Tibial nerve (tissue), 4 donors: ENCODE measurements at places on chromosomes 4 and X.
A peak's percentile ranks its signal among the peaks of the same experiment; 100 is the strongest.

- no peaks in the 10 kb centered on the region for H3K27me3 ChIP-seq
- no peaks in the 10 kb centered on the region for H3K36me3 ChIP-seq
- no peak for DNase-seq
Observed at GRCh38 chrX:150150076-150150779, 211.9 kb upstream of the EOLA2 start.

DNA sequence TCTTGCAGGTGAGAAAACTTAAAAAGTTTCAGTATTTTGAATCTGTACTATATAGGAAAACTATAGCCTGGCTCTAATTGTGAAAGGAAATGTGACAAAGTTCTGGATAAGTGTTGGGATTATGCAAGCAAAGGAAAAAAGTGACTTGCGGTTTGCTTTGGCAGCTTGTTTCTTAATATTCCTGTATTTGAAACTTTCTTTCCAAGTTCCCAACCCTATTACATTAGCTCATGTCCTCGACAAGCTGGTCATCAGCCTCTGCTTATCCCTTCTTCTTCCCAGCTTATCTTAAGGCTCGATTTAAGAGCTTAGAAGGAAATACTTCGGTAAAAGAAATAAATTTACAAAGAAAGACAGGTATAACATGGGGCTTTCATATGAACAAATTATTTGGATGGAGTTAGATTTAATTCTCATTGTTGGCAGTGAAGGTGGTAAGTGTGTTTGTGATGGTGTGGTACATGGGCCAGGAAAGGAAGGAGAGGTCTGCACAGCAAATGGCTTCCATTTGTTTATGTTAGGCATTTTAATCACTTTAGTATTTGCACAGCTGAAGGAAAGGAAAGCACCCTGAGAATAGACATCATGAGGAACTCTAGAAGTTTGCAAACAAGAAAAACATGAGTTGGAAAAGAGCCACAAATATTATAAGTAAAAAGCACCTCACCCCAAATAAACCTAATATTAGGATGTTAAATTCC lies 5.1 kb upstream of the MYOZ2 start:
- peaks cover 19% of the 10 kb centered on the region for H3K4me1 ChIP-seq
- peak overlapping the region; percentile 20 for H3K27ac ChIP-seq
- H3K4me3 ChIP-seq: no peak overlapping the region

GRCh38 chrX:130826249-130826648 lies 76.8 kb downstream of the ENOX2 start:
- no peaks in the 10 kb centered on the region for H3K27me3 ChIP-seq
- no peak overlapping the region for H3K27ac ChIP-seq
- no peaks in the 10 kb centered on the region for H3K4me1 ChIP-seq

- no peak overlapping the region for H3K27ac ChIP-seq
- DNase-seq: no peak
- no peaks in the 10 kb centered on the region for H3K36me3 ChIP-seq
Observed at GRCh38 chrX:146186540-146186939, 368.9 kb downstream of the SLITRK2 start.

- H3K27ac ChIP-seq: no peak overlapping the region
- peaks cover 5% of the 10 kb centered on the region for H3K4me1 ChIP-seq
- H3K27me3 ChIP-seq: no peaks in the 10 kb centered on the region
Observed at GRCh38 chr4:48766131-48766792, 13.8 kb downstream of the FRYL start.

DNA sequence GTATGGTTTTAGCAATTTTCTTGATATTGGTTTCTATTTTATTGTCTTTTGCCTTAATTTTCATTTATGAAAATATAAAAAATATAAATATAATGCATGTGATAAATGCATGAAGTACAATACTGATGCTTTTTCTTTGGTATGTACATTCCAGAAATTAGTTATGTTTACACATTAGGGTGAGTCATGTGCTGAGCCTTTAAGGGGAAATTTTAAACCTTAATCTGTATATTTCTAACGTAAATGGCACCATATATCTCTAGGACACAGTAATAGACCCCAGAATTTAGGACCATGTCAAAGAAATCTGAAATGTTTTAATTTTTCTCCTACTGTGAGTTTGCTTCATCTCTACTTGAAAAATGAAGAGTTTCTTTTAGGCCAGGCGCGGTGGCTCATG lies 117.8 kb upstream of the SPRY1 start:
- no peak overlapping the region for H3K27ac ChIP-seq
- H3K4me3 ChIP-seq: no peak overlapping the region
- no peaks in the 10 kb centered on the region for H3K4me1 ChIP-seq
- no peaks in the 10 kb centered on the region for H3K36me3 ChIP-seq
- DNase-seq: no peak

DNA sequence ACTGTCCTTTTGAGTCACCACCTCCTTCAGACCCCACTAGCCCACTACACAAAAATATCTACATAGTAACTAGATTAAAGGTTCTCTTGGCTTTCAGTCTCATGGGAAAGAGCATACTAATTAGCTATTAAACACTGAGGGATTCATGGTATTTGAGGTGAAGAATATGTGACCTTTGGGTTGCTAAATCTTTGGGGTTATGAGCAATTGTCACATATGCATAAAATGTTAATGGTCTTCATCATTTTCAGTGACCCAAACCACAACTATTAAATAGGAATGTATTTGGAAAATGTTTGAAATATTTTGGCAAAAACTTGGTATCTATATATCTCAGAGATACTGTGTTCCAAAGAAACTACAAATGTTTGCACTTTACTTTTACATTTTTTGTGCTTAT lies 365.1 kb downstream of the MAGEB5 start:
- no peaks in the 10 kb centered on the region for H3K27me3 ChIP-seq
- no peaks in the 10 kb centered on the region for H3K4me1 ChIP-seq
- no peaks in the 10 kb centered on the region for H3K36me3 ChIP-seq
- DNase-seq: no peak
- H3K4me3 ChIP-seq: no peak overlapping the region

DNA sequence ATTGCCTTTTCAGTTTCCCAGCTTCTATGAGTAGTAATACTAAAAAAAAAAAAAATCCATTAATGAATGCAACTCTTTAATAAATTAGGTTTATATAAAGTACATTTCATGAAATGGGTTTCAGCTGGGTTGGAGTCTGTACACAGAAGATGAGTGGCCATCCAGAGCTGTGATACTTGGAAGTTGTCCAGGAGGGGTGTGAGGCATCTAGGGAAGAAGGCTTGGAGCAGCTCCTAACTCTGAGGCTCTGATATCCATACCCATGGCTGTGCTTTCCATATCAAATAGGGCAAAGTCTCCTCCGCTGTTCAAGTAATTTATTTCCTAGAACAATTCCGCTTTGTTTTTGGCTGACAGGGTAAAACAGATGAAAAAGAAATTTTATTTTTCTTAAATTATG lies 423.3 kb upstream of the TENM3 start:
- no peaks in the 10 kb centered on the region for H3K36me3 ChIP-seq
- no peak overlapping the region for H3K4me3 ChIP-seq
- H3K4me1 ChIP-seq: no peaks in the 10 kb centered on the region
- no peak overlapping the region for H3K27ac ChIP-seq
